CD4-positive, alpha-beta T cell treated with Interleukin-15 for 4 hours (primary cell): ENCODE measurements at places on chromosomes 6 and 20.

GRCh38 chr6:99618649-99619408, 12.2 kb downstream of the PRDM13 start:
- no peak for DNase-seq

DNA sequence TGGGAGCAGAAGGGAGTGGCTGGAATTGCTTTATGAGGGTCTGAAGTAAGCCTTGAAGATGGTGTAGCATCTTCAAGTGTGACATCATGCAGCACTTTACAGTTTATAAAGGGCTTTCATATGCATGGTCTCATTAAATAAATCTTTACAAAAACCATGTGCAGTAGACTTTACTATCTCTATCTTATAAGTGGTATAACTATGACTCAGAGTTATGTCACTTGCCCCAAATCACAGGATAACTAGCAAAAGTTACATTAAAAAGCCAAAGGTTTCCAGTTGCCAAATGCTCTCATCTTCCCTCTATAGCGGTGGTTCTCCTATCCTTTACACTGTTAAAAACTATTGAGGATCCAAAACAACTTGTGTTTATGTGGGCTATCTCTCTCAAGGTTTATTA, 687.7 kb upstream of the MARCKS start:
- DNase-seq = no peak

DNA sequence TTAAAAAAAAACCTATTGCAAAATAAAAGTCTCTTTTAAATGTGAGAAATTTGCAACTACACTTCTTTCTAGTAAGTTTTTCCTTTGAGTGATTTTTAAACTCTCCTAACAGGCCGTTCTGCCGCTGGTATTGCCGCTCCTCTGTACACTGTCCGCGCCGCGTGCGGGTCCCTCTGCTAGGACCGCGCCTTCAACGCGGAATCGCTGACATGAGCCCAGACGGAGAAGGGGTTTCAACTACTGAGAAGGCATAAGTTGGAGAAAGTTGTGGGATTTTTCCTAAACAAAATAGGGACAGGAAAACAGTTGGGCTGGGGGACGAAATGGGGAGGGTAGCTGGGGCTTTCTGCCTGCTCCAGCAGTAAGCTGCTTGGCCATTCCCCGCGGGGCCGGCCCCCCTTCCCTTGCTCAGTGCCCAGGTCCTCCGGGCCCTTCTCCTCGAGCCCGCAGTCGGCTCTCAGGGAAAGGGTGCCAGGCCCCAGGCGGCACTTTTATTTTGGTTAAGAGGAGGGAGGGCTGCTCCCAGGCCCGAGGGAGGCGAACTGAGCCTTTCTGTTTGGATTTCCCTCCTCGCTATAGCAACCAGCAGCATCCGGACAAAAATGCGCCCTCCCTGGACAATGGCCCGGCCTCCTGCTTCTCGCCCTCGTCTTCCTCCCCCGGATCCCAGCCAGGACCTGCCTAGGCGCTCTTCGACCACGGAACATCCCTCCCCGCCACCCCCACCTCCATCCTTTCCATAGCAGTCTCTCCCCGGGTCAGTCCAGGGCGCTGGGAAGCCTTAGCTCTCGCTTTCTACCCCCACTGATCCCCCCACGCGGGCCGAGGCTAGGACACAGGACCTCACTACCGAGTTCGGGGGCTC, 6.8 kb upstream of the POU3F2 start:
- DNase-seq = no peak

- DNase-seq = no peak
Measured at GRCh38 chr20:6008254-6008653, 45.6 kb downstream of the LRRN4 start.

DNA sequence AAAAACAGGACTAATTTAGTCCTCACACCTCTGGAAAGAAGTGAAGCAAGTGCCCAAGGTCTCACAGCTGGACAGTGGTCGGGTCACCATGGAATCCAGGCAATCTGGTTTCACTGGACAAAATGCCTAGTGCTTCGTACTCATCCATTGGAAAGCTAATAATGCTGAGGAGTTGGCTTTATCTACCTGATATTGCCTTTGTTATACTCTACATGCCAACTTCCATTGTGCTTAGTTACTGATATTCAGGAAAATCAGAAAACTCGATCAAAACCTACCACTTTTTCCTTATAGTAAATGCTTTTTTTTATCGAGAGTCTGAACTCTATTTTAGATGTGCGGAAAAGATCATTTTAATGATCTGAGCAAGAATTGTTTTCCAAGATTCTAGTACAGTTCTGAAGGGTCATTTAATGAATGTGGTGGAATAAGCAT, 966 bp downstream of the CFAP206 start:
- DNase-seq = no peak

GRCh38 chr20:39853636-39854035, 835.4 kb downstream of the MAFB start:
- DNase-seq = no peak

DNA sequence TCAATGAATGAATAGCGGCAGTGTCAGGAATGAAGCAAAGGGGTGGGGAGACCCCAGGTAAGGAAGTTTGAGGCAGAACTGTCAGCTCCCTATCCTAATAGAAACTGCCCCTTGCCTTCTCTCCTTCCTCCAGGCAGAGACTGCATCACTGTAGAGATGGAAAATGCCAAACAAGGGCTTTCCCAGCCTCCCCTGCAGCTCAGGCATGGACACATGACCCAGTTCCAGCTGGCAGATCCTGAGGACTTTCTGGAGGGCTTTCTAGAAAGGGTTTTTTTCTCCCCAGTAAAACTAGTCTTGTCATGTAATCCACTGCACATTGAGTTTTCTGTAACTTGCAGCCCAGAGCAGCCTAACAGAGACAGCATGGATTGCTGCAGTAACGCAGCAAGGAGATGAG, 17.9 kb upstream of the PNPLA1 start:
- no peak for DNase-seq

DNA sequence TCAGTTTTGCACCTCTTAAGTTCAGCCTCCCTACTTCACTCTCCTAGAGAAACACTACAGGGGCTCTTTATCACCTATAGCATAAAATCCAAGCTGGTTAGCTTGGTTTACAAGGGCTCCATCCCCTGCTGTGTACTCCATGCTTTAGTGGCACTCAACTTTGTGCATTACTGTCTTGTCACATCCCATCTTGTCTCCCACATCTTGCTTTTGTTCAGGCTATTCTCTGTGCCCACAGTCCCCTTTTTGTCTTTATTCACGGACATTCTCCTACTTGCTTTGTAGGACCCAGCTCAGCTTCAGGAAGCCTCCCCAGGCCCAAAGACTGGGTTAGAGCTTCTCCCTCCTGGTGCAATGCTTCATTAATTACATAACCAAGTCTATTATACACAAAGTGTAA, 107.9 kb upstream of the SPACA1 start:
- no peak for DNase-seq

DNA sequence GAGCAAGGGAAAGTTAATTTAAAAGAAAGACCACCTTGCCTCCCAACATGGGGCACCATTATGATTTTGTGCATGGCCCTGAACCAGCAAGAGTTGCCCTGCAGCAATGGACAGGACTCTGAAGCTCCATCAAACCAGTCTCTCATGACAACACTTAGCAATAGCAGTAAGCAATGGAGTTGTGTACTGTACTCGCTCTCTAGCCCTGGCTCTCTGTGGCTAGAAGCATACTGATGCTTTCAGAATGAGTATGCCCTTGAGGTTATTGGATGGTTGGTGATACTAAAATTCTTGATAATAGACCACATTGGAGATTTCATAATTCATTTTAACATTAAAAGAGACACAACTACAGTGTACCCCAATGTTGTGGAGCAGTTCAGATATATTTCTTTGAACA, 23.2 kb upstream of the LMBRD1 start:
- no peak for DNase-seq

DNA sequence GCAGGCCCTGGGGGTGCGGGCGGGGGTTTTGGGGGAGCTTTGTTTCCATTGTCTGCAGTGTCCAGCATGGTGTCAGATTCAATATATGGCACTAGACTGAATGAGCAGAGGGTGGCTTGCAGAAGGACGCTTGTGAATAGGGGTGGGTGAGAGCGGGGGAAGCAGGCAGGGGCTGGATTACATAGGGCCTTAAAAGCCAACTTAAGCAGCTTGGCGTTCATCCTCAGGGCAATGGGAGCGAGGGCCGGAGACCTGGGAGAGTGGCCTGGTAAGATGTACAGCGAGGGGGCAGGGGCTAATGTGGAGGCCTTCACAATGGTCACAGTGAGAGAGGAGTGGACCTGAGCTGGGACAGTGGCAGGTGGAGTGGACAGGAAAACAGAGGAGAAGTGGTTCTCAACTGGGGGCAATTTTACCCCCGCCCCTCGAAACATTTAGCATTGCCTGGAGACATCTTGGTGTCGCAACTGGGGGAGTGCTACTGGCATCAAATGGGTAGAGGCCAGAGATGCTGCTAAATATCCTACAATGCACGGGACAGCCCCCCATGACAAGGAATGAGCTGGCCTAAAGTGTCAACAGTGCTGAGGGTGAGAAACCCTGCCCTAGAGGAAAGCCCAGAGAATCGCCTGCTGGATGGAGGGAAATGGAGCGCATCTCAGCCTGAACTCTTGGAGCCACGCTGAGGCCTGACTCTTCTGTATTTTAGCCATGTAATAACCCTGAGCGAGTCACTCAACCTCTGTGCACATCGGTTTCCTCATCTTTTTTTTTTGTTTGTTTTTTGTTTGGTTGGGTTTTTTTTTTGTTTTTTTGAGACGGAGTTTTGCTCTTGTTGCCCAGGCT, 15.1 kb upstream of the BAK1 start:
- no peak for DNase-seq

DNA sequence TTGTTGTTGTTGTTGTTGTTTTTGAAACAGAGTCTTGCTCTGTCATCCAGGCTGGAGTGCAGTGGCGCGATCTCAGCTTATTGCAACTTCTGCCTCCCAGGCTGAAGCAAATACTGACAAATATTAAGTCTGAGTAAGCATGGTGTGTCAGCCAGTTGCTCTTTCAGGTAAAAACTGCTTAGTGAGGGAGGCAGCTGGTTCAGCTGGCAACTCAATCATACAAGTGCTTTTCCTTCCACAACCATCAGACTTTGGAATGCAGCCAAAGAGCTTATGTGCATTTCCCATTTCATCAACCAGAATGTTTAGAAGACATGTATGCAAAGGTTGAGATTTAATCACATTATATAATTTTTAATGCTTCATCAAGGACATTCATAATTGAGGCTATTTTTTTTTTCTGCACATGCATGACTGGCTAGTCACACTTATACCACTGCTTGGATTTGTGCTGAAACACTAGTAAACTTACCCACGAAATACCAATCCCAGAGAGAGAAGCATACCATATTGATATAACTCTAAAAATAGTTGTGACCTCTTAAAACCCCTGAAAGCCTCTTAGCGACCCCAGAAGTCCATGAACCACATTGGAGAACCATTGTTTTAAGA, 56.0 kb downstream of the CLIC5 start:
- no peak for DNase-seq

- no peak for DNase-seq
Measured at GRCh38 chr6:152458648-152459644, 178.2 kb downstream of the SYNE1 start.

DNA sequence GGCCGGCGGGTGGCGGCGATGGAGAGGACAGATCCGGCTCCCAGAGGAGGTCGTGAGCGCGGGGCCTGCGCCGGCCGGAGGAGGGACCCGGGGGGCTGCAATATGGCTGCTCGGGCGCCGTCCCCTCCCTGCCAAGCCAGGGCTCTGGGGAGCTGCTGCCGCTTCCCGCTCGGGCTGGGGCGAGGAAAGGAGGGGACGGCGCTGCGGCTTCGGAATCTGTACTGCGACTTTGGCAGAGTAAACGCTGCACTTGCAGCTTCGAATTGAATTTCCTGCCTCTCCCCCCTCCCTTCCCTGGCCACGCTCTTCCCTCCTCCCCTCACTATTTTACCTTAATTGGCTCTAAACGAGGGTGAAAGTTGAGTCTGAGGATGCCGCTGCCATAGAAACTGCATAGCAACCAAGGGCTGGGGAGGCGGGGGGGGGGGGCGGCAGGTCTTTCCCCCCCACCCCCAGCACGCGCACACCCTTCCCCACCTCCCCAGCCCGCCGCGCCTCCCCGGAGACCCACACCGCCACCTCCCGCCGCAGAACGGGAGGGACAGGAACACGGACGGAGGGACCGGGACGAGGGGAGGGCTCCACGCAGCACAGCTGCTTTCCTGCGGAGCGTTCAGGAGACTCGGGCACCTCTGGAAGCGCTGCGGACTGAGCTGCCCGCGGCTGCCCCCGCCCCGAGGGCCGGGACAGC, 93.9 kb downstream of the RNASET2 start:
- peak; percentile 34 for DNase-seq

- no peak for DNase-seq
Measured at GRCh38 chr20:31723069-31723318, 326 bp upstream of the BCL2L1 start.

DNA sequence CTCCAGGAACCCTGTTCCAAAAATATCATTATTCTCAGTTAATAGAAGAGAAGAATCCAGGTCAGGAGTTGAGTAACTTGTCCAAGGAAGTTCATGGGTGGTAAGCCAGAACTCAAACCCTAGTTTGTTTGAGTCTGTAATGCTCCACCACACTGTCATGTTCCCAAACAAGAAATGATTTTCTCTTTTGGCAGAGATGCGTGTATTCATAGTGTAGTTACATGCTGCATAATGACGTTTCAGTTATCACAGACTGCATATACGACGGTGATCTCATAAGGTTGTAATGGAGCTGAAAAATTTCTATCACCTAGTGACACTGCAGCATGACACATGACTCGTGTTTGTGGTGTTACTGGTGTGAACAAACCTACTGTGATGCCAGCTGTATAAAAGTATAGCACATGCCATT, 102.6 kb downstream of the TULP4 start:
- no peak for DNase-seq

GRCh38 chr6:32092760-32093497, 16.2 kb downstream of the TNXB start:
- DNase-seq = no peak

GRCh38 chr6:166381733-166382499, 824 bp downstream of the MPC1 start:
- DNase-seq = peak; percentile 60

DNA sequence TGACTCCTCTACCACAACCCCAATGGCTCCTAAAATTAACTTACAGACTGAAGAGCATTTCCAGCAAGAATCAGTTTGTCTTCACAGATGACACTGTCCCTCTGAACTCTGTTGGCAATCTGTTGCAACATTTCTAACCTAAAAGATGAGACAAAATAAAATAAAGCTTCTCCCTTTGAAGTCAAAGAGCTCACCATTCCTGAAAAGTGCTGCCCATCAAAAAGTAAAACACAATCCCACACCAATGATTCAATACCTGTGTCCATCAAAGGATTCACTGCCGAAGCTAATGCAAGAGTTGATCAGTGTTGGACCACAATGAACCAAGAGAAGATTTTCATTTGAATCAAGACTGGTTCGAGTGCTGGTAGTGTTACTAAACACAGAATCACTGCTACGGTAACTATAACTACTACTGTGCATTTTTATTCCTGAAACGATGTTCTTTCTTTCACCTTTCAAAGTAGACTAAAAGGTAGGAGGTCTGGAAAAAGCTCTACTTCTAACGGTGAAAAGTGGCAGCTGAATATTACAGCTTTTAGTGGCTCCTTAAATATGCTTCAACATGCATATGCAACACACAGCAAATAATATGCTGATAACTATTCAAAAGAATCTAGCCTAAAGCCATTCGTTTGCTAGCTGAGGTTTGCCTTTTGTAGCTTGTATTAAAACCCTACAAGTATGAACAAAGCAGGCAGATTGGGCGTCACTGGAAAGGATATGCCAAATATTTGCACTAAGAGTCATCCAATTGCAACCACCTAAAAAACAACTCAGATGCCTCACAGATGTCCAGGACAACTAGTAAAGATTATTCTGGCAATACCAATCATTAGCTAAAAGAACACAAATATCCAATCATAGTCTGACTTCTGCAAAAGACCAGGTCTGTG, at the start of gene DST:
Gene DST (minus strand): TSS at position 524 of the 896 bp plus-strand sequence.
- no peak for DNase-seq

GRCh38 chr6:134596191-134596590, 278.3 kb upstream of the SGK1 start:
- no peak for DNase-seq

- peak; percentile 73 for DNase-seq
Measured at GRCh38 chr20:62117658-62118057, 4.6 kb upstream of the LSM14B start.
